Dermis microvascular lymphatic vessel endothelial cell (primary cell): ENCODE measurements at places on chromosomes 16 and 17.

DNA sequence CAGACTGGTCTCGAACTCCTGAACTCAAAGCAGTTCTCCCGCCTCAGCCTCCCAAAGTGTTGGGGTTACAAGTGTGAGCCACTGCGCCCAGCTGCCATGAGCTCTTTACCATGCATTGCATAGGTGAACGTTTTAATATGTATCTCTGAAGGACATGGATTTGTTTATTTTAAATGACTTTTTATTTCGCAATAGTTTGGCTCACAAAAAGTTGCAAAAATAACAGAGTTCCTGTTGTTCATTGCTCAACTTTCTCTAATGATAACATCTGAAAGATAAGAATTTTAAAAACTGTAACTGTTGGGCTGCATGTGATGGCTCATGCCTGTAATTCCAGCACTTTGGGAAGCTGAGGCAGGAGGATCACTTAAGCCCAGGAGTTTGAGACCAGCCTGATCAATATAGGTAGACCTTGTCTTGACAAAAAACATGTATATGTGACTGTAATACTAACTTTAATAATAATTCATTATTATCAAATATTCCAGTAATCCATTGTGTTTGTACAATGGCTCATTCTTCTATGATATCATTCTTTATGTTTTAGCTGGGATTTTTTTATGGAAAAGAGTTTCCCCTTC lies 80.1 kb downstream of the ABCC1 start:
- no peak for DNase-seq

- DNase-seq = peak; percentile 37
These were observed 12.9 kb upstream of the ODF4 start for GRCh38 chr17:8326511-8327302.

- DNase-seq = no peak
These were observed 89.2 kb upstream of the CDC42EP4 start for GRCh38 chr17:73400915-73401545.

DNA sequence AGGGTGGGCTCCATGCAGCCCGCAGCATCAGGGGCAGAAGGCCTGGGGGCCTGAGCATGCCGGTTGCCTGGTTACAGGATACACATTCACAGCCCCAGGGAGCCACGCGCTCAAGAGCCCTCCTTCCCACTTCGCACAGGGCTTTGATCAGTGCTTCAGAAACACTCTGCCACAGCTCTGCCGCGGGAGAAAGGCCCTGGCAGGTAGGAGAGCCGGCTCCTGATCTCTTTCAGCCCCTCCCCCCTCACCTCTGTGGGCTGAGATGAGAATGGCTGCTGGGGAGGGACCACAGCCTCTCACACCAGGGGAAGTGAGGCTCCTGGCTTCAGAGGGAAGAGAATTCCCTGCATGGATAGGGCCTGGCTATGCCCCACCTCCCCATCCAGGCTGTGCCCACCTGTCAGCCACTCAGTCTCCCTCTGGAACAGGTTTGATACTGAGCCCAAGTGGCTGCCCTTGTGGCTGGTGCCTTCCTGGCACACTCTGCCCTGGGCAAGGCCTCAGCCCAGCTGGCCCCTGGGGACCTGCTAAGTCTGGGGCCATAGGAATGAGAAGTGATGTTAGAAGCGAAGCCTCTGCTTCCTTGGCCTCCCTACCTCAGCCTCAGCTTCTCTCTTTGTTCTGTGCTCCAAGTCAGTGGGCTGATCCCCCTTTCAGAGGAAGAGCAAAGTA lies 8.6 kb downstream of the DOK4 start:
- no peak for DNase-seq

GRCh38 chr17:72556944-72557826 lies 436.4 kb downstream of the SOX9 start:
- DNase-seq = peak; percentile 7

DNA sequence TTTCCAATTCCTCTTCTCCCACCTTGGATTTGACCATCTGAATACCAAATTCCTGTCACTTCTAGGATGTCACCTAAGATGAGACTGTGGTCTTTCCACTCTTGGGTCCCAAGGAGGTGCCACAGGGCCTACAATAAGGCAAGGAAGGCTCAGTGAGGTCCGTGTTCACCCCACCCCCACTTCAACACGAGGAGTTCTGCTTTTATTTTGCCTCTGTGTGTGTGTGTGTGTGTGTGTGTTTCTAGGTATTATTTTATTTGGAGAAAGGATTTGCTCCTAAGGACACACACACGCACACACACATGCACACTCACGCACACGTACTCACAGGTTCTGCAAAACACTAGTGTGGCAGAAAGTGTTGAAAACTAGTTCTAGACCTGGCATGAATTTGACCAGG lies 24.5 kb upstream of the PHOSPHO1 start:
- no peak for DNase-seq
